ENCODE measurements at places on chromosomes 2 and 18. TPM values are rescaled to one million over a fixed set of nuclear protein-coding genes. Genes with fewer than 3 reads are reported as not detected.

- H3K27me3 ChIP-seq = no peaks in the 10 kb centered on the region
- no peak for DNase-seq
- no peaks in the 10 kb centered on the region for H3K36me3 ChIP-seq
- H3K4me1 ChIP-seq = no peaks in the 10 kb centered on the region
These were observed 322.9 kb downstream of the GBX2 start for GRCh38 chr2:235845245-235845644.

- H3K27me3 ChIP-seq = no peaks in the 10 kb centered on the region
- H3K27ac ChIP-seq = peak overlapping the region; percentile 69
- no peak for DNase-seq
- H3K36me3 ChIP-seq = no peaks in the 10 kb centered on the region
- no peak overlapping the region for H3K4me3 ChIP-seq
These were observed 69.5 kb downstream of the ARL4C start for GRCh38 chr2:234427081-234428061.

GRCh38 chr2:552906-553305 is 124.3 kb downstream of the TMEM18 start:
- no peaks in the 10 kb centered on the region for H3K36me3 ChIP-seq
- peaks cover 6% of the 10 kb centered on the region for H3K27me3 ChIP-seq
- no peak for DNase-seq
- no peak overlapping the region for H3K27ac ChIP-seq

- DNase-seq = no peak
- no peak overlapping the region for H3K4me3 ChIP-seq
- no peak overlapping the region for H3K27ac ChIP-seq
- no peaks in the 10 kb centered on the region for H3K36me3 ChIP-seq
These were observed 98.3 kb downstream of the MEIS1 start for GRCh38 chr2:66532972-66533868.

- H3K27ac ChIP-seq = no peak overlapping the region
- DNase-seq = no peak
- peaks cover 25% of the 10 kb centered on the region for H3K36me3 ChIP-seq
- no peak overlapping the region for H3K4me3 ChIP-seq
- no peaks in the 10 kb centered on the region for H3K4me1 ChIP-seq
These were observed 54.4 kb downstream of the USP14 start for GRCh38 chr18:212780-213179.

Gene BOLL
- total RNA-seq = not detected

Gene TMEM169
- 0.74 TPM for total RNA-seq

Gene SKOR2
- total RNA-seq = not detected

Gene FOXD4L1
- not detected for total RNA-seq

Gene HDLBP
- total RNA-seq = 656 TPM

DNA sequence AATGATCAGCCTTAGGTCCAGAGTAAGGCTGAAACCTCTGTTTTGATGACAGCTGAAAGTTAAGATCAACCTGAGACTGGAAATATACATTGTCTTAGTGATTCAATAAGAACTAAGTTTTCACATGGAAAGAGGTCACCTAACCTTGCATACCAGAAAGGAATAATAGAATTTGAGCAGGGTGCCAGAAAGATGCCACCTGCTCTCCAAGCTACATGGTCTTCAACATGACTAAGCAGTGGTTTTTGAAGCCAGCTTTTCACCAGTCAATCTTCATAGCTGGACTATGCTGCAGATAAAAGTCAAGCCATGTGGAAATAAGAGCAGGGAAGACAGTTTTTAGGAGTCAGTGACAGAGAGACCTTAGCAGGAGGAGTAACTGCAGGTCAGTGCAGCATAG is 589.4 kb upstream of the SYT4 start:
- no peaks in the 10 kb centered on the region for H3K27me3 ChIP-seq
- no peak overlapping the region for H3K27ac ChIP-seq
- H3K4me3 ChIP-seq = no peak overlapping the region
- no peak for DNase-seq
- H3K4me1 ChIP-seq = no peaks in the 10 kb centered on the region

- H3K4me1 ChIP-seq = peaks cover 12% of the 10 kb centered on the region
- peak overlapping the region; percentile 79 for H3K27ac ChIP-seq
These were observed 52.8 kb downstream of the CLASP1 start for GRCh38 chr2:121596221-121597080.

- no peak overlapping the region for H3K4me3 ChIP-seq
- no peaks in the 10 kb centered on the region for H3K36me3 ChIP-seq
- no peak overlapping the region for H3K27ac ChIP-seq
- no peak for DNase-seq
- no peaks in the 10 kb centered on the region for H3K27me3 ChIP-seq
- no peaks in the 10 kb centered on the region for H3K4me1 ChIP-seq
These were observed 207.5 kb upstream of the HAAO start for GRCh38 chr2:42999856-43000241.

Gene AMER3
- not detected for total RNA-seq

- no peaks in the 10 kb centered on the region for H3K36me3 ChIP-seq
- no peak for DNase-seq
- no peak overlapping the region for H3K4me3 ChIP-seq
- H3K27ac ChIP-seq = no peak overlapping the region
These were observed 13.1 kb upstream of the MFF start for GRCh38 chr2:227311861-227312506.

DNA sequence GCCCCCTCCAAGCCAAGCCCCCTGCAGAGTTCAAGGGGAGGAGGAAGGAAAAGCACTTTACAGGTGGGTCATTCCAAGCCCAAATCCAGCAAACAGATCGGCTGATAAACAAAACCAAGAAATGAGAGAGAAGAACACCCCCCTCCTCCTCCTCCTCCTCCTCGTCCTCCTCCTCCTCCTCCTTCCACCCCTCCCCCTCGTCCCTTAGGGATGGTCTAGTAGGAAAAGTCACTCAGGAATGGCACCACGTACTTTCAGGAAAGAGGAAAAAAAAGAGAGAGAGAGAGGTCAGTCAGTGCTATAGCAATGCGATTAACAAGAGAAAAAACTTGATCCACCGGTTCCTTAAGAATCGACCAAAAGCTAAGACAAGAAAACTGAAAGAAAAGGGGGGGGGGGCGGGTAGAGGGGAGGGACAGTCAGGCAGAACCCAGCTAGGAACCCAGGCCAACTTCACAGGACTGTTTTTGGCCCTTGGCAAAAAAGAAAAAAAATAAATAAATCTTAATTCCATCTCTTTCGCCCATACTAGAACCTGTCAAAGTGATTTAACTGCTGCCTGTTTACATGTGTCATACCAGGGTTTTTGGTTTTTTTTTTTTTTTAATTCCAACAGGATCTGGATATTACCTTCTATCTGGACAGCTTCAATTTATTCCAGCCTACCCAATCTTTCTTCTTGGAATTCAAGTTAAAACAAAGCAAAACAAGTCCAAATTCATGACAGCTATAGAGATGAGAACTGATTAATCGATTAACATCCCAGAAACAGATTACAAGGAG is 906 bp downstream of the IKZF2 start:
- H3K4me1 ChIP-seq = peaks cover 9% of the 10 kb centered on the region
- H3K36me3 ChIP-seq = no peaks in the 10 kb centered on the region
- DNase-seq = no peak
- H3K27ac ChIP-seq = no peak overlapping the region
- peak overlapping the region; percentile 66 for H3K4me3 ChIP-seq

Gene IL1F10
- not detected for total RNA-seq

DNA sequence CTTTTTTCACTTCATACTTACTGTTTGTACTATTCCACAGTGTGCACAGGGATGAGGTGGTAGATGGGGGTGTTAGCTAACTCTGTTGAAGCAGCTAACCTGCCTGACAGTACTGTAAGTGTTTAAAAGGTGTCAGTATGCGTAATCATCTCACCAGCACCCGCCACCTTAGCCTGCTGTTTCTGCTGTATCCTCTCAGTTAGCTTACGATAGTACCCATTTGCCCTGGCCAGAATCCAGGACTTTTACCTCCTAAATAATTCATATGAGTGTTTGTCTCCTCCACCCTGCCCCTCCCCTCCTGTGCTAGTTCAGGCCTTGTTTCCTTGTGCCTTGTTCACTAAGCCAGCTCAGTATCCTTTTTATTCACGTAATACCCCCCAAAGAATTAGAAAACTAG is 34.2 kb downstream of the TRAPPC12 start:
- H3K27ac ChIP-seq = no peak overlapping the region
- DNase-seq = no peak
- H3K36me3 ChIP-seq = no peaks in the 10 kb centered on the region
- H3K4me3 ChIP-seq = no peak overlapping the region

GRCh38 chr2:168649105-168649504 is 153.3 kb upstream of the NOSTRIN start:
- no peak overlapping the region for H3K27ac ChIP-seq
- no peaks in the 10 kb centered on the region for H3K36me3 ChIP-seq
- H3K27me3 ChIP-seq = no peaks in the 10 kb centered on the region
- no peak overlapping the region for H3K4me3 ChIP-seq
- no peak for DNase-seq
- H3K4me1 ChIP-seq = no peaks in the 10 kb centered on the region

Gene RGPD3
- total RNA-seq = 0.31 TPM

DNA sequence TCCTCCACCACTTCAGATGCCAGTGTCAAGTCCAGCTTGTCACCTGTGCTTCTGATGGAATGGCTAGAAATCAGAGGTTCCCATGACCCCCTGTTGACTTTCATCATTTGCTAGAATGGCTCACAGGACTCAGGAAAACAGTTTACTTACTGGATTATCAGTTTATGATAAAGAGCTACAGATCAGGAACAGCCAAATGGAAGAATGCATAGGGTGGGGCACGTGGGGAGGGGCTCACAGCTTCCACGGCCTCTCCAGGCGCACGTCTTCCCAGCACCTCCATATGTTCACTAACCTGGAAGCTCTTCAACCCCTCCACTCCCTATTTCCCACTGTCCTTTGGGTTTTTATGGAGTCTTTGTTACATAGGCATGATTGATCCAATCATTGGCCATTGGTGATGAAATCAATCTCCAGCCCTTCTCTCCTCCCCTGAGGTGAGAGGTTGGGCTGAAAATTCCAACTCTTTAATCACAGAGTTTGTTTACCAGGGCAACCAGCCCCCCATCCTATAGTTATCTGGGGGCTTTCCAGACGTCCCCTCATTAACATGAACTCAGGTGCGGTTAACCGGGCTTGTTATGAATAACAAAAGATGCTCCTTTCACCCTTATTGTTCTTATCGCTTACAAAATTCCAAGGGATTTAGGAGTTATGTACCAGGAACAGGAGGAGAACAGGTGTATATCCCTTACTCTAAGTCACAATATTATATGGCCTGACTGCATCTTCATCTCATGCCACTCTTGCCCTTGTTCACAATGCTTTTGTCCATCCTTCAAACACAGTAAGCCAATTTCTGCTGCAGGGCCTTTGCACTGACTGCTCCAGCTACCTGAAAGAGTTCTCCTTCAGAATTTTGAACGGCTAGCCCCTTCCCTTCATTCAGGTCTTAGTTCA is 35.2 kb downstream of the ANXA4 start:
- H3K27me3 ChIP-seq = no peaks in the 10 kb centered on the region
- peaks cover 4% of the 10 kb centered on the region for H3K4me1 ChIP-seq
- no peak overlapping the region for H3K27ac ChIP-seq

- H3K4me3 ChIP-seq = no peak overlapping the region
- H3K4me1 ChIP-seq = no peaks in the 10 kb centered on the region
- peaks cover 33% of the 10 kb centered on the region for H3K36me3 ChIP-seq
These were observed 76.8 kb downstream of the CEP192 start for GRCh38 chr18:13067966-13068365.

GRCh38 chr2:130336877-130337734 is 5.6 kb upstream of the IMP4 start:
- H3K4me1 ChIP-seq = peaks cover 12% of the 10 kb centered on the region
- H3K27ac ChIP-seq = peak overlapping the region; percentile 69
- H3K27me3 ChIP-seq = no peaks in the 10 kb centered on the region
- H3K36me3 ChIP-seq = no peaks in the 10 kb centered on the region
- DNase-seq = peak; percentile 87
- H3K4me3 ChIP-seq = peak overlapping the region; percentile 80

- no peak overlapping the region for H3K4me3 ChIP-seq
- H3K27ac ChIP-seq = no peak overlapping the region
- no peak for DNase-seq
- H3K4me1 ChIP-seq = no peaks in the 10 kb centered on the region
These were observed 80.7 kb downstream of the PTPN2 start for GRCh38 chr18:12803069-12803936.

DNA sequence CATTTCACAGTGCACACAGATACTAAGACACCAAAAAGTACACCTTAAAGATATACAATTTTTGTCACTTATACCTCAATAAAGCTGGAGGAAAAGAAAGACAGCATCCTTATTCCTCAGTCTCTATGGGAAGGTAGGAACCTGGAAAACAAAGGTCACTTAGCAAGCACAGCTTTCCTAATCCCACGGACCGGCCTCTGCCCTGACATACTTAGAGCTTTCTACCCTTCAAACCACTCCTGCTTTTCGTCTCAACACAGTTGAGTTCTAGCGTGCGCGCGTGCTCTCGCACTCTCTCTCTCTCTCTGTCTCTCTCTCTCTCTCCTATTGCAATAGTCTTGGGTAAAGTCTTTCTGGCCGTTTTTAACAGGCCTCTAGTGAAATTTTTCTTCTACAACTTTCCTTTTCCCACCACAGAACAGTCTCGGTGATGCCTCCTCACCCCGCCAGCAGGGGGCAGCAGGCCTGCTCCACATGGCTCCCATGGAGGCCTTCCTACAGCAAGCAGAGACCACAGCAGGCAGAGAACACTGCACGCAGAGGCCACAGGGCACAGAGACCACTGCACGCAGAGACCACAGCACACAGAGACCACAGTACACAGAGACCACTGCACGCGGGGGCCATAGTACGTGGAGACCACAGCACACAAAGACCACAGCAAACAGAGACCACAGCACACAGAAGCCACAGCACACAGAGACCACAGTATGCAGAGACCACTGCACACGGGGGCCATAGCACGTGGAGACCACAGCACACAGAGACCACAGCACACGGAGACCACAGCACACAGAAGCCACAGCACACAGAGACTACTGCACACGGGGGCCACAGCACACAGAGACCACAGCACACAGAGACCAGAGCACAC is 106.9 kb downstream of the FBXO15 start:
- DNase-seq = no peak
- no peaks in the 10 kb centered on the region for H3K27me3 ChIP-seq
- no peak overlapping the region for H3K27ac ChIP-seq
- H3K4me1 ChIP-seq = no peaks in the 10 kb centered on the region

Gene CKAP2L
- total RNA-seq = 27.0 TPM

GRCh38 chr2:120740765-120741524 is 5.3 kb downstream of the GLI2 start:
- peak overlapping the region; percentile 63 for H3K4me3 ChIP-seq
- no peaks in the 10 kb centered on the region for H3K36me3 ChIP-seq
- no peaks in the 10 kb centered on the region for H3K27me3 ChIP-seq
- no peak for DNase-seq
- peak overlapping the region; percentile 87 for H3K27ac ChIP-seq

GRCh38 chr2:65634304-65634703 is 201.9 kb upstream of the SPRED2 start:
- no peaks in the 10 kb centered on the region for H3K4me1 ChIP-seq
- peaks cover 31% of the 10 kb centered on the region for H3K27me3 ChIP-seq
- no peak overlapping the region for H3K27ac ChIP-seq
- H3K4me3 ChIP-seq = no peak overlapping the region
- H3K36me3 ChIP-seq = no peaks in the 10 kb centered on the region

GRCh38 chr2:12884713-12885282 is 168.1 kb downstream of the TRIB2 start:
- H3K36me3 ChIP-seq = no peaks in the 10 kb centered on the region
- H3K27me3 ChIP-seq = no peaks in the 10 kb centered on the region
- no peaks in the 10 kb centered on the region for H3K4me1 ChIP-seq
- no peak overlapping the region for H3K4me3 ChIP-seq

- H3K4me3 ChIP-seq = no peak overlapping the region
- peaks cover 58% of the 10 kb centered on the region for H3K4me1 ChIP-seq
These were observed 35.6 kb upstream of the B3GNT7 start for GRCh38 chr2:231359948-231360347.

- no peaks in the 10 kb centered on the region for H3K4me1 ChIP-seq
- no peaks in the 10 kb centered on the region for H3K27me3 ChIP-seq
- H3K36me3 ChIP-seq = peaks cover 35% of the 10 kb centered on the region
These were observed 12.2 kb downstream of the ARPC2 start for GRCh38 chr2:218229239-218229638.
